HepG2 (cell line): ENCODE measurements at places on chromosomes 2 and 18. TPM values are rescaled to one million over a fixed set of nuclear protein-coding genes. Genes with fewer than 3 reads are reported as not detected.

The CNGA3 gene
- total RNA-seq: not detected in 2 replicates

The RAX gene
- not detected in 2 replicates for total RNA-seq

The REG3G gene
- total RNA-seq: not detected in 2 replicates

The MYO5B gene
- total RNA-seq: 24.0 and 34.9 TPM in 2 replicates

The NAT8 gene
- 1.8 and 1.9 TPM in 2 replicates for total RNA-seq

- no peak overlapping the region for H3K27ac ChIP-seq
- DNase-seq: no peak
- peaks cover 15% of the 10 kb centered on the region; the same call in 2 of the 3 replicates for H3K27me3 ChIP-seq
These were observed 2.0 kb upstream of the PRKCE start for GRCh38 chr2:45649462-45649857.

- H3K4me3 ChIP-seq: no peak overlapping the region
- H3K36me3 ChIP-seq: no peaks in the 10 kb centered on the region
- H3K27ac ChIP-seq: no peak overlapping the region
- DNase-seq: no peak
These were observed 51.5 kb downstream of the HAUS1 start for GRCh38 chr18:46155641-46156051.

DNA sequence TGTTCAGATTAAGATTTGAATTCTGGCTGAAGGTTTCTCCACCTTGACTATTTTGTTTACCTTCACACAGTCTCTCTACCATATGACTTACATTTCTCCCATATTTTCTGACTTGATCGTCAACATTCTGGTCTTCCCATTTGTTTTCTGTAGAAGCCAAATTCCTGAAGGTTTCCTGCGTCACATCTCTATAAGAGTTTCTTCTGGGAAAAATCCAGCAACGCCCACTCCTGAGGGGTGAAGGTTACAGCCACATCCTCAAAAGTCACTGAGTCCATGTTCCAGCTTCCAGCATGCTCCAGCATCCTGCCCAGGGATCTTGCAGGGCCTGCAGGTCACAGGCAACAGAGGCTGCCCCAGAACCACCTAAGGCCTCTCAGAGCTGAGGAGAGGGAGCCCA is 47.5 kb downstream of the NBEAL1 start:
- H3K27ac ChIP-seq: no peak overlapping the region
- H3K4me3 ChIP-seq: no peak overlapping the region
- H3K4me1 ChIP-seq: peaks cover 23% of the 10 kb centered on the region
- DNase-seq: no peak
- peaks cover 10% of the 10 kb centered on the region; the same call in 2 of the 3 replicates for H3K36me3 ChIP-seq
- no peaks in the 10 kb centered on the region for H3K27me3 ChIP-seq

DNA sequence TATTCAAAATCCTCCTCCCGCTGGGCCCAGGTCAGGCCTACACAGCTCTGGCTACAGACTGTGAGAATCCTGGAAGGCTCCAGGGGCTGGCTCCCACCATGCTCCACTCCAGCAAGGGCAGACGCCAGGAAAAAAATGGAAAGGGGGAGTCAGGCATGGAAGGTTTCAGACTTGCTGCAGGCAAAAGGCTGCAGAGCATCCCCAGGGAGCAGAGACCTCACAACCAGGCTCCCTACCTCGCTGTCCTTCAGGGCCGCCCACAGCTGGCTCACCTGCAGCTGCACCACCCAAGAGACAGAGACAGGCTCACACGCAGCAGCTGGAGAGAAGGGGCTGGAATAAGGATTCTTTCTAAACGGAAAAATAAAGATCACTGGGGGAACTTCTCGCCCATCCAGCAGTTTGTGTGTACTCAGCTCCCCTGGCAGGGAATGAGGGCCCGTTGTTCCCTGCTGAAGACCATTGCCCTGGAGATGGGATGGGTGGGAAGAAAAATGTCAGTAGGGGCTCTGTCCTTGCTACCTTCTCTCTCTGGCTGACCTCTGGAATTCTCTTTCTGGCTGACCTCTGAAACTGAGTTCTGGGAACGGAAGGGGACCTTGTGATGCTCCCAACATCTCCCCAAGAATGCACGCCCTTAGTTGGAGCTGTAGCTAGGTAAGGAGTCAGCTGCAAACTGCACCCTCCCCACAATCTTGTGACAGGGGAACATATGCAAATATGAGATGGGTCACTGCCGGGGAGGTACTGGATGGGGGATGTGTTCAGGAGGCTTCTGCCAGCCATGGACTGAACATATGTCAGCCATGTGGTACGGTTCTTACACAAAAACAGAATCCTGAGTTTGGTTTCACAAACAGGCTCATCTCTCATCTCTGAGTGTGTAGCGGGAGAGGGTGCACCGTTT is 34.5 kb downstream of the BCL2 start:
- H3K27ac ChIP-seq: no peak overlapping the region
- H3K4me1 ChIP-seq: no peaks in the 10 kb centered on the region
- H3K36me3 ChIP-seq: no peaks in the 10 kb centered on the region
- peaks cover 2% of the 10 kb centered on the region; the same call in 1 of the 2 replicates for H3K27me3 ChIP-seq
- H3K4me3 ChIP-seq: no peak overlapping the region
- no peak for DNase-seq

GRCh38 chr2:158498043-158498748 is 41.4 kb downstream of the PKP4 start:
- H3K4me3 ChIP-seq: no peak overlapping the region
- DNase-seq: no peak
- H3K4me1 ChIP-seq: peaks cover 58% of the 10 kb centered on the region
- H3K27ac ChIP-seq: no peak overlapping the region
- no peaks in the 10 kb centered on the region; the same call in 1 of the 3 replicates for H3K36me3 ChIP-seq

DNA sequence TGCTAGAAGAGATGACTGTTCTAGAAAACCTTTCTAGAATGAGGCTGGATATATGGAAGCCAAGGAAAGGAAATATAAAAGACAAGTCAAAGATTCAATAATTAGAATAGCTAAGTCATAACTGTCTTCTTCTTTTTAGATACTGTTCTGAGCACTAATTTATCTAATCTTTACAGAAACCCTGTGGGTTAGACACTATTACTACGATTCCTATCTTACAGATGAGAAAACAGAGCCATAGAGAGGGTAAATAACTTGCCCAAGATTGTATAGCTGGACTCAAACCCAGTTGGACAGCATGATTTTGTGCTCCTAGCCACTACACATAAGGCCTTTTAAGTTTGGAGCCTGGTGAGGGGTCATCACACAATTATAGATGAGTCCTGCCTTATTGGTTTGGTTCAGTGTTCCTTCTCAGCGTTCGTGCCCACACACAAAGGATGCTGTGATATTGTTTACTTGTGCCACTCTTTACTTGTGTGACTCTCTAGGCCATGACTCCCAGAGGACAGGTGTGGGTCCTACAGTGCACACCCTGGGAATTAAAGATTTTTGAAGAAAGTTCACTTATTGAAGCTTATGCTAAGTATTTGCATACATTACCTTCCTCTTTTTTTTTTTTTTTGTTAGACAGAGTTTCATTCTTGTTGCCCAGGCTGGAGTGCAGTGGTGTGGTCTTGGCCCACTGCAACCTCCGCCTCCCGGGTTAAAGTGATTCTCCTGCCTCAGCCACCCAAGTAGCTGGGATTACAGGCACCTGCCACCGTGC is 153.7 kb downstream of the PRKCE start:
- no peaks in the 10 kb centered on the region for H3K4me1 ChIP-seq
- no peak overlapping the region for H3K27ac ChIP-seq
- DNase-seq: no peak
- H3K4me3 ChIP-seq: no peak overlapping the region
- H3K27me3 ChIP-seq: no peaks in the 10 kb centered on the region; the same call in 2 of the 3 replicates

GRCh38 chr18:76604935-76605240 is 109.8 kb upstream of the ZNF516 start:
- no peaks in the 10 kb centered on the region for H3K4me1 ChIP-seq
- H3K36me3 ChIP-seq: no peaks in the 10 kb centered on the region
- no peak overlapping the region for H3K27ac ChIP-seq
- DNase-seq: no peak
- no peak overlapping the region for H3K4me3 ChIP-seq
- peaks cover 3% of the 10 kb centered on the region for H3K27me3 ChIP-seq

DNA sequence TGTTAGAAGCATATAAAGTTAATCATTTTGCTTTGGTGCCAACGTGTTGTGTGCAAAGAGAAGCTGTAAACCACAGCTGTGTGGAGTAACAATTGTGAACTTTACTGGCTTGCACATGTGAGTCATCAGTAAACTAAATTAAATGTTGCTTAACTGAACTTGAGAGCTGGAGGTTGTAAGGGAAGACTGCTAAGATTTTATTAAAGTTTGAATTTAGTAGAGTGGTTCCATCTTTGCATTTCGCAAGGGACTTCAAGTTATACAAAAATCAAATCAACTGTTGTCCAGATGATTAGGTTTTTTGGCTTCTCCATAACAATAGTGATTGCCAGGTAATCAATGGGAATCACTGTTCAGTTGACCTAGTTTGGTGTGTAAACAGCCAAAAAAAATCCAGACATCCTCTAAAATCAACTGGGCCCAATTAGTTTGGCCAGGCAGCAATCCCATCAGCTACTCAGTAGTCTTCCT is 247.4 kb downstream of the MYO3B start:
- no peak overlapping the region for H3K4me3 ChIP-seq
- H3K27me3 ChIP-seq: no peaks in the 10 kb centered on the region
- H3K27ac ChIP-seq: no peak overlapping the region
